ENCODE measurements at places on chromosomes 7 and 10.

- no peak for DNase-seq
Observed at GRCh38 chr7:126635545-126635944, 617.2 kb downstream of the GRM8 start.

- DNase-seq = peak; percentile 71
Observed at GRCh38 chr10:12934777-12935176, 66.7 kb downstream of the CCDC3 start.

GRCh38 chr10:45383682-45384330 lies 9.8 kb downstream of the ALOX5 start:
- DNase-seq = no peak

DNA sequence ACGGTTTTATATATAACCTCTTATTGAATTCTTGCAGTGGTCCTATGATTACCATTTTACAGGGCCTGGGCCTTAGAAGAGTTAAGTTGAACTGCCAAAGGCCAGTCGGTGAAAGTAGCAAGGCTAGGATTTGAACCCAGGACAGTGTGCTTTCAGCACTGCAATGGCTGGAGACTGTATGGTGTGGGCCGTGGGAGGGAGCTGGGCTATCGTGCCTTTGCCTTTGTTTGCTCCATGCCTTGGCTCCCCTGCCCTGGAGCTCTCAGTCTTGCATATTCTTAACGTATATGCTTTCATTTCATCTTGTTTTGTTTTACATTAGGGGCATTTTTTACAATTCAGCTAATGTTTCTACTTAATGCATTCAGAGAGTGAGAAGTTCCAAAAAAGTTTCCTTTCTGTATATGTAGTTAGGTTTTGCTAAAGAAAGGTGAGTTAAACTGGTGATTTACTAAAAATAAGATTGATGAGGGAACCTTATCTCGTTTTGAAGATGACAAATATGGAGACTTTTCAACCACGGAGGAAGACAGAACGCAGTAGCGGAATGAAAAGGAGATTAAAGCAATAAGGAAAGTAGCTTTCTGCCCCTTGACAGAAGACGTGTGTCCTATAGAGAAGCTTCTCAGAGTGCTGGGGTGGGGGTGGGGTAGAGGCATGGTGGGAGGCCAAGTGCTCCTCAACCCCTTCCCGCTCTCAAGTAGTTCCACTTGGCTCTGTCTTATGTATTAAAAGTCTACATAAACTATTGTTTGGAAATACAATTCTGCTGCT lies 82.5 kb downstream of the RTKN2 start:
- DNase-seq = peak; percentile 20

DNA sequence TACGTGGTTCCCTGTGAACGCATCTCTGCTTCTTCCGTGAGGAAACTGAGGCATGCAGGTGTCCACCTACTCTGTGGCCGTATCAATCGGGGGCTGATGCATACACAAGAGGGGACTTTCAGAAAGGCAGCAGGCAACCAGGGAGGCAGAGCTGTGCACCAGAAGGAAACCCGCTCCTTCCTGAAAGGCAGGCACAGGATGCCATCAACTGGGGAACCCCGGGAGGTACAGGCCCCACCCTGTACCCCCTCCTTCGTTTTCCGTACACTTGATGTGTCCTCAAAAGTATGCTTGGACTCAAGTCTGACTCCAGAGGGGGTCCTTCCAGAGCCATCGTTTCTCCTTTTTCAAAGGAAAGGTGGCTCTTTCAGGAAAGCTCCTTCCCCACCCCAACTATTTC lies 59.5 kb downstream of the ASB13 start:
- no peak for DNase-seq

DNA sequence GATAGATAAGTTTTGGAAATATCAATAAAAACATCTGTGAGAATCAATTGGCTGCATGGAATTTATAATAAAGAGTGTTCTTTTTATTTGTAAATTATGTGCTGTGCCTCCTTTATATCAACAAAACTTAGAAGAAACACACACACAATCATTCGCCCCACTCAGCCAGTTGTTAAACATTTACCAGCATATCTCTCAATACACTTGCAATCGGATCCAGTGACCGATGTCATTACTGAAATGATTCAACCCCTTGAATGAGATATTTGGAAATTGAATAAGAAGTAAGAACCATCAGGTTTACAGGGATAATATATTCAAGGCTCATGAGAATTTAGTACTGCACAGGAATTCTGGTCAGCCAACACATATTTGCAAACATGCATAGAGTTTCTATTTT lies 35.6 kb downstream of the TAF3 start:
- no peak for DNase-seq

DNA sequence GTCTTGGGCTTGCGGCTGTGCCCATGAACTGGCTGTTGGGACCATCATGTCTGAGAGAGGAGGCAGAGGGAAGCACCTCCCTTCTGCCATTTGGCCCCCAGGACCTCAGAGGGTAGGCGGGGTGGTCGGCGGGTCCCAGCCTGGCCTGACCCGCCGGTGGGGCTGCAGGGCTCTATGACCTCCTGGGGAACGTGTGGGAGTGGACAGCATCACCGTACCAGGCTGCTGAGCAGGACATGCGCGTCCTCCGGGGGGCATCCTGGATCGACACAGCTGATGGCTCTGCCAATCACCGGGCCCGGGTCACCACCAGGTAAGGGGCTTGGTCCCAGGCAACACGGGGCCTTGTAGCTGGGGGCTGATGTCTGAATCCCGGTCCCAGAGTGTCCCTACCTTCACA lies 14.1 kb downstream of the SUMF2 start:
- no peak for DNase-seq

DNA sequence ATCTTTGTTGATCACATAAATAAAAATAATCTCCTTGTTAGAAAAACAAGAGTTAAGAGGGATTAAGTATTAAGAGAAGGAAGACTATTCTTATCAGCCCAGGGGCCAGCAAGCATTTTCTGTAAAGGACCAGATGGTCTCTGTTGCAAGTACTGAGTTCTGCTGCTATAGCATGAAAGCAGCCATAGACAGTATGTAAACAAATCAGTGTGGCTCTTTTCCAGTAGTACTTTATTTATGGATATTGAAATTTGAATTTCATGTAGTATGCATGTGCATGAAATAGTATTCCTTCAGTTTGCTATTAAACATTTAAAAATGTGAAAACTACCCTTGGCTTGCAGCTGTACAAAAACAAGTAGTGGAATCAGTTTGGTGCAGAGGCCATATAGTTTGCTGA lies 81.7 kb downstream of the STK31 start:
- DNase-seq = peak; percentile 2

DNA sequence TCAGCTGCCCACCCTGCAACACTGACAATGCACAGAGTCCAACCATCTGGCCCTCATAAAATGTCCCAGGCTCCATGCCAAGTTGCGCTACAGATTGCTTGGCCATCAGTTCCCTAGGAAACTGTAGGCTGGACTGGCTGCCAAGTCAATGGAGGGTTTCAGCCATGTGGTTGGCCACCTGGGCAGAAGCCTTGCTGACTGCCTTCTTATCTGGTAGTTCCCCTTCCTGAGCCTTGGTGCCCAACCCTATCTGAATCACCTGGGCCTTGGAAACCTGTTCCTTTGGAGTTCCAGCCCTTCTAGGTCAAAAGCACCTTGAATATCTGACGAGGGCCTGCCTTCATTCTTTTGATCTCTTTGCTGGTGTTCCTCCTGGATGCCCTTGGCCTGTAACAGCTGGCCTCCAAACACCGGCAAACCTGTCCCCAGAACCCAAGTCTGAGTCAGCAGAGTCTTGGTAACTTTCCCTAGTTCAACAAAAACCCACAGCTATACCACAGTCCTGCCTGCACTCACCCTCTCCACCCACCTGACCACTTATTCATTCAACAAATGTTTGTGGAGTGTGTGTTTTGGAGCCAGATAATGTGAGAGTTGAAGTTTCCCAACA lies 37.4 kb upstream of the KDM7A start:
- DNase-seq = peak; percentile 6

DNA sequence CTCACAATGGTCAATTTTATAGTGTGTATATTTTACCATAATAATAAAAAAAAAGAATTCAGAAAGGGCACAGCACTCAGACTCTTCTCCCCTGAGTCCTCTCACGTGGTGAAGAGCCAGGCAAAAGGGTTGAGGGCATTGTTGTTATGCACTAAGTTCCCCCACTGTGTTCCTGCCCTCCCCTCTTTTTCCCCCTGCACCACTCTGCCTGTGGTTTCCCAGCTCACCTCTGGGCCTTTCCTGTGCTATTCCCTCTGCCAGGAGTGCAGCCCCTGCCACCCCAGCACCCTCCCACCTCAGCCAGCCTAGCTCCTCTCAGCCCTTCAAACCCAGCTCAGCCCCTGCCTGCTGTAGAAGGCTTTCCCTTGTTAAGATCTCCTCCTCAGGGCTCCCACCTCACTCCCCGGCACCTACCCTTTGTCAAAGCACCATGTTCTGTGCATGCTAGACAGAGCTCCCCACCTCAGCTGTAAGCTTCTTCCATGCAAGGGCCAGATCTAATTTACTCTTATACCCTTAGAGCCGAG lies 108.5 kb downstream of the KCNMA1 start:
- DNase-seq = no peak

GRCh38 chr10:97532935-97533671 lies 34.4 kb downstream of the UBTD1 start:
- DNase-seq = peak; percentile 63

DNA sequence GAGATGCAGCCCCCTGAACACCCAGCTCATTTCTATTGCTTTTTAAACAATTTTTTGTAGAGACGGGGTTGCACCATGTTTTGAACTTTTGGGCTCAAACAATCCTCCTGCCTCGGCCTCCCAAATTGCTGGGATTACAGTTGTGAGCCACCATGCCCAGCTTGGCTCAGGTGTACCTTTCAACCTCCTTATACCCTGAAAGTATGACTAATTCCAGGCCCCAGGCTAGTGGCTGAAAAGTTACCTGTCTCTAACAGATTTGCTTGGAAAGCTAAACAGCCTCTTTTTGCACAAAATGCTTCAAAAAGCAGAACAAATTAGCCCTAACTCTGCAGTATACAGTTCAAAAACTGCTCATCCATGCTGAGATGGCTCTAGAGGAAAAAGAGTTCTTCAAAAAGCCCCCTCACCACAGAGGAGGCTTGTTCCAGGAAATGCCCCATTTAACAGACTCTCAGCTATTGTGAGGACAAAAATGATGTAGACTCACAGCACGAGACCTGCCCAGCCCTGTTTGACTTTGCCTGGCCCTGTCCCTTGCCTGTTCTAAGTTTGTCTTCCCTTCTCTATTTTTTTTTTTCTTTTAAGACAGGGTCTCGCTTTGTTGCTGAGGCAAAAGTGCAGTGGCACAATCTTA lies 13.4 kb upstream of the AP1S1 start:
- DNase-seq = peak; percentile 35
